GDM1 (cell line): ENCODE measurements at places on chromosomes 3 and 15.

GRCh38 chr3:22565393-22565792, 637.7 kb upstream of the UBE2E2 start:
- DNase-seq: no peak

DNA sequence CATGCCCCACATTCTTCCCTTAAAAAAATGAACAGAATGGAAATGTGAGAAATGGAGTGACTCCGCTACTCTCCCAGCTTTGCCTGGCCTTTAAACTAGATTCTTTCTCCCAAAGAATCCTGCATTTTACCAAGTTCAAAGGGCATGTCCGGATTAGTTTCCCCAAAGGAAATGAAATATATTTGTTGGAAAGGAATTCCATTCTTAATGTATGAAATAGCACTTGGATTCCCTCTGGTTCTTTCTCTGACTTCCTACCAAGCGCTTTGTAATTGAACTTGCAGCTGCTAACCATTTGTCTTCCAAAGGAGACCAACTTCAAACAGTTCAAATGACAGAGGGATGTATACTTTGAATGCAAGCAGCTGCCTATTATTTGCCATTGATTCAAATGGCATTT, 18.9 kb downstream of the MAP2K1 start:
- DNase-seq: no peak

DNA sequence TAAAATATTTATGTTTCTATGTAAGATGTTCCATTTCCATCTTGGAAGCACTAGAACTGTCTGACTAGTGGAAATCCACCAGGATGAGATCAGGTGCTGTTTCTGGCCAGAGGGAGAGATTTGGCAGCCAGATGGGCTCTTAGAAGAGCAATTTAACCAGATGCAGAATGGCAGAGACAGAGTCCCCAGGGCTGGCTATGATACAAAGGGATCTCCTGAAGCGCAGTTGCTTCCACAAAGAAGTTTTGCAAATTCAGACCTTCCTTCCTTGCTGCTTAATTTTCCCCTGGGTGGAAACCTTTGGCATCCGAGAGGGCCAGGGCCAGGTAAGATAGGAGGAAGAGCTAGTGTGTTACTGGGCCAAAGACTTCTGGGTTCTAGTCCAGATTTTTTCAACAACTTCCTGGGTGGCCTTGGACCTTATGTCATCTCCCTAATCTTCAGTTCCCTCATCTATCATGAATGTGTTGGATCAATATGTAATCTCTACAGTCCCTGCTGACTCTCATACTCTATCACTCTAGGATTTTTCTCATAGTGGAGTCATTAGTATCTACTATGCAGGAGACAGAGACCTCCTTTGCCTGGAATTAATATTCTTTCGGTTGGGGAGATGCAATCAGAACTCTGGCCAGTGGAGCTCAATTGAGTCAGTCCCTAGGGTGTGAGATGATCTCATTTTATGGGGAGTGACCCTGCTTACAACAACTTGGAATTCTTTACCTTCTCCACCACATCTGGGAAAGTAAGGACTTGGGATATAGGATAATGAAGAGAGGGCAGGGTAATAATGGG, 41.1 kb upstream of the NDUFB4 start:
- DNase-seq: no peak

- DNase-seq: no peak
These were observed 205.5 kb downstream of the STAG1 start for GRCh38 chr3:136546720-136547119.

DNA sequence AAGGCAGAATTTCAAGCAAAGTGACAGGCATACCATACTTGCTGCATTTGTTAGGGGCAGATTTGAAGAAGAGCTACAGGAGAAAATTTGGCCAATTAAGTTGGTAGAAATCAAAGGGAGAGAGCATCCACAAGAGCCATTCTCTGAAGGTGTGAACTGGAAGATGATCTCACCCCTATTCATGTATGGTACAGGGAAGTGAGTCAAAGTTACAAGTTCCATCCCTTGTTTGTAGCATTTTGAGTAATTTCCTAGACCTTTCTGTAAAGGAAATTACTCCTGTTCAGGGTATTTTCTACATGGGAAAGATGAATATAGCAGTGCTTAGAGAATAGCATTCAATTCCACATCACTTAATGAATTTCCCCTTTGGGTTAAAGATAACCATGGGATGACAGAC, 28.4 kb downstream of the TTC14 start:
- no peak for DNase-seq

DNA sequence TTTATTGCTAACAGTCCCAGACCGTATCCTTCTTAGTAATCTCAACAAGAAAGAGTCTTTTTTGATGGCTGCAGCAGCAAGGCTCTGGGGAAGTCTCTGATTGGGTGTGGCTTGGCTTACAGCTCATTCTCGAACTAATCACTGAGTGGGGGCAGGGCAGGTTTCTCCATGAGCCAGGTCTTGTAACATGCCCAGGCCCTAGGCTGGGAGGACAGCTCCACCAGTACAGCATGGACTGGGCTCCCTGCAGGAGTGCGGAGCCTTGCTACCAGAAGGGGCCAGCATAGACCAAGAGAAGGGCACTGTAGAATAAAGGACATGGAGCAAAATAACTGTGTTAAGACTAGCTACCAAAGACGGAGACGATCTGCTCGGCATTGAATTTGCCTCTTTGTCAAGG, 7.2 kb downstream of the CD276 start:
- DNase-seq: no peak

DNA sequence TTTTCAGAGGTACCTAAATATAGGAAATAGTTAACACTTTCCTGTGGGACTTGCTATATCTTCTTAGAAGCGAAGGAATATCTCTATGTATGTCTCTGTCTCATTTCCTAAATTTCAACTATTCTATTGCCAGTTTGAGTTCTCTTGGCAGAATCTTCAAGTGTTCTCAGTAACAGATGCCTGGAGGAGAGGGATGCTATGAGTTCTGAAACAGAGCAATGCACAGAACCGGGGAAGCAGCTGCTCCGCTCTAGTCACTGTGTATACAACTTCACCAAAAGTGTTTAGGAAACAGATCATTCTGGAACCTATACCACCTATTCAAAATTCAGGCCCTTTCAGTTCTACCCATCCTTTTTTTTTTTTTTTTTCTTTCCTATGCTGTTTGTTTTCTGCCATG, 144.6 kb downstream of the RORA start:
- no peak for DNase-seq

- DNase-seq: no peak
These were observed 129.7 kb downstream of the MITF start for GRCh38 chr3:69868841-69869420.

GRCh38 chr3:188656196-188656982, 502.4 kb downstream of the LPP start:
- DNase-seq: no peak

DNA sequence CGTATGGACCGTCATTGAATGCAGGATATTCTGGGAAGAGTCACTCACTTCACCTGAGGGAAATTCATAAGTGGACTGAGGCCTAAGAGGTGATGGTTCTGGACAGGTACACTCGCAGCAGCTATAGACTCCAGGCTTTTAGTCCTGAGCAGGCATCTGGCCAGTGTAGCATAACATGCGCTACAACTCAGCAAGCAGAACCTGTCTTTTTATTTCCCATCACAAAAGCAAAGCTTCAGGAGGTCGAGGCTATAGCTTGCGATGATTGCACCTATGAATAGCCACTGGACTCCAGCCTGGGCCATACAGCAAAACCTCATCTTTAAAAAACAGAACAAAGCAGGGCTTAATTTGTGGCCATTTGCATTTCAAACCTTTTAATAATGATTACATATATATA, 185.8 kb downstream of the KCNH8 start:
- DNase-seq: no peak

- DNase-seq: no peak
These were observed 88.3 kb upstream of the COL8A1 start for GRCh38 chr3:99549957-99550603.

DNA sequence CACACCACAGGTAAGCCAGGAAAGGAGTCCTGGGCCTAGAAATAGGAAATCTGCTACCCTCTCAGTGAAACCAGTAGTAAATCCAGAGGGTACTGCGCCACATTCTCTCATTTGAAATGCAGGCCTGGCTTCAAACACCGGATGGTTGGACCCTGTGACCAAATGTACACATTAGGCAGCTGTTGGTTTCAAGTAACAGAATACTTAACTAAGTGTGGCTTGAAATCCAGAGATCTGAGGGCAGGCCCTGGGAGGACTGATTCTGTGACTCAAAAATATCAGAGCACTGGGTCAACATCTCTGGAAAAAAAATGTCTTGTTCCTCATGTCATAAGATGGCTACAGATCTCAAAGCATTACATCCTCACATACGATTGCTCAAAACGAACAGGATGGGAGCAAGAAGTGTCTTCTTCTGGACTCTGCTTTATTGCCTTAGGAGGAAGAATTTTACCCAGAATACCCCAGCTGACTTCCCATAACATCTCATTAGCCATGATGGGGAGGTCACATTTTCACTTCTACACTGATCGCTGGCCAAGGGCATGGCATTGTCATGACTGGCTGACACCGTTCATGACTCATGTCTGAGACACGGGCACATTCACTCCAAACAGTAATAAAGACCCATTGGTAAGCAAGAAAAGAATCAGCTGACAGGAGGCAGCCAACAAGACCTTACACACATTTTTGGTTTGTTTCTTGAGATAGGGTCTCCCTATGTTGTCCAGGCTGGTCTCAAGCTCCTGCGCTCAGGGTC, 166.0 kb downstream of the ARRDC4 start:
- no peak for DNase-seq

- DNase-seq: no peak
These were observed 289.9 kb upstream of the ATP11B start for GRCh38 chr3:182503401-182503800.

- DNase-seq: no peak
These were observed 9.6 kb downstream of the PYDC2 start for GRCh38 chr3:191470545-191470944.

DNA sequence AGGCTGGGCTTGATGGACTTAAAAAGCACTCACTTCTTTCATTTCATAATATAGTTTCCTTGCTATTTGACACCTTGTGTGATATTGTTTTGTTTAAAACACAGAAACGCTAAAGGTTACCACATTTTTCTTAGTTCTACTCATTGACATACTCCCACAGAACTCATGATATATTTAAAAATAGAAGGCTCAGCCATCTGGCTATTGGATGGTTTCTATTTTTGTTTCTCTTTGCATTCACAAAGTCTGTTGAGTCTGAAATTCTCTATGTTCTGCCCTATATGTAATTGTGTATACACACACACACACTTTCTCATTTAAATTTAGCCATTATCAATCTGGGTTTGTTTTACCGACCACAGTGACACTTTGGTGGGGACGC, 128.2 kb downstream of the SOX2 start:
- no peak for DNase-seq

DNA sequence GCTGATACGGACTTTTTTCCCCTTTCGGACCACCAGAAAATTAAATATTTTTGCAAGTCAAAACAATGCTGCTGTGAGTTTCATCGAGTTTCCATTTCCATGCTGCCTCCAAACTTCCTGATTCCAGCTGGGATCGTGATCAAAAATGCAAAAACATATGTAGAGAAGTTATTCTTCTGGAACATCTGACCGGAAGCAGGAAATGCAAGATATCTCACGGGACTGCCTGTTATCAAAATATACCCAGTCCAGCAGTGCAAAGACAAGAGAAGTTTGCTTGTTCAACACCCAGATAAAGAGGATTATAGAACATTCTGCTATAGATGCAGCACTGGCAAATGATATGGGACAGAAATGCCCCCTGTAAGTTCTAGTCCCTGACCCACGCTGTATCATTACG, 726.7 kb upstream of the NR2F2 start:
- DNase-seq: no peak

- no peak for DNase-seq
These were observed 6.0 kb downstream of the MECOM start for GRCh38 chr3:169657351-169658124.

DNA sequence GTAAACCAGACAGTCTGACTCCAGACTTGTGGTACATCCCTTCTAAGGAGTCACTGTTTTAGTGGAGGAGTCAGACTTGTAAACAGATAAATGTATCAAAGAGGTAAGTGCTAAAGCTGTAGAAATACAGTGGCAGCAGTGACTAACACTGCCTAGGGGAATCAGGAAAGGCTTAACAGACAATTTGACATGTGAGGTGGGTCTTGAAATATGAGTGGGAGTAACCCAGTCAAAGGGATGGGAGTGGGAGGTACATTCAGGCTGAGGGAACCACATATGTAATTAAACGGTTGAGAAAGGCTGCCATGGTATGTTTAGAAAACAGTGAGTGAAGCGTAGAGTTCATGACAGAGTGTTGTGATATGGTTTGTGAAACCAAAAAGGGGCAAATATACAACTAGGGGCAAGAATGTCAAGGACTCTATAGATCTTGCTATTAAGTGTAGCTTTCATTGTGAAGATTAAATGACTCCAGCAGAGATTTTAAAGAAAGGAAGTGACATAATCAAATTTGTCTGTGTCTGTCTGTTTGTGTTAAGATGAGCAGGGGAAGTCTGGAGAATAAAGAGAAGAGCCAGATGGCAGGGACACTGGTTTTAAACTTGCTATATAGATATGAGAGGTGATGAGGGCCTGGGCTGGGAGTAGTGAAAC, 11.2 kb upstream of the ALCAM start:
- DNase-seq: no peak

GRCh38 chr15:72113347-72114031, 4.5 kb downstream of the MYO9A start:
- no peak for DNase-seq

- DNase-seq: no peak
These were observed 55.0 kb downstream of the RHCG start for GRCh38 chr15:89441295-89441812.

DNA sequence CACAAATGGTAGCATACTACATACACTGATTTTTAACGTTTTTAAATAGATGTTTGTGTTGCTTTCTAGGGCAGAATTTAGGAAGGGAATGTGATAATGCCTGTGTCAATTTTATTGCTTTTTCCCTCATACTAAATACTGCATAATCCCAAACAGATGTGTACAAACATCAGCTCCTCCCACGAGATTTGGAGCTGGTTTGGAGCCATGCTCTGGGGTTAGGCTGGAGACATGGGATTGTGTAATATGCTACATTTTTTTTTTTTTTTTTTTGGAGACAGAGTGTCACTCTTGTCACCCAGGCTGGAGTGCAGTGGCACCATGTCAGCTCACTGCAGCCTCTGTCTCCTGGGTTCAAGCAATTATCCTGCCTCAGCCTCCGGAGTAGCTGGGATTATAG, 80.1 kb downstream of the EBLN2 start:
- no peak for DNase-seq

- no peak for DNase-seq
These were observed 282.8 kb upstream of the NECTIN3 start for GRCh38 chr3:110788794-110789193.

GRCh38 chr15:66564136-66565041, 1.4 kb downstream of the LCTL start:
- DNase-seq: no peak
